ENCODE measurements at places on chromosomes 12 and 14.

- no peak for DNase-seq
Observed at GRCh38 chr14:103908580-103908979, 19.7 kb upstream of the TDRD9 start.

DNA sequence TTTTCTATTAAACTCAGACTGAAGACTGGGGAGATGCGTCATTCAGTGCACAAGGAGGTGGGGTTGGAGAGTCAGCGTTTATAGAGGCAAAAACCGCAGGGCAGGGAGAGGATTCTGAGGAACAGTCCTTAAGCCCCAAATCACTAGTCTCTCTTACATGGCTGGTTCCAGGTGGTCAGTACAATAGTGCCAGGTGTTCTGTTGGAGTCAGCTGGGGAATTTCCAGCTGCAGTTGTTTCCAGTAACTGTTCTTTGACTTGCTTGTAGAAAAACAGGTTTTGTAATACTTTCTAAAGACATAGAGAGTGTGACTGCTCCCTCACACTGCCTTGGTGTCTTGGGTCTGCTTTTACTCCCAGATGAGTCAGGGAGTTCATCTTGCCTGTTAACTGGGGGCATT, 192.2 kb downstream of the TMTC3 start:
- peak; percentile 20 for DNase-seq

- DNase-seq: no peak
Observed at GRCh38 chr14:100906420-100906819, 2.9 kb upstream of the RTL1 start.

DNA sequence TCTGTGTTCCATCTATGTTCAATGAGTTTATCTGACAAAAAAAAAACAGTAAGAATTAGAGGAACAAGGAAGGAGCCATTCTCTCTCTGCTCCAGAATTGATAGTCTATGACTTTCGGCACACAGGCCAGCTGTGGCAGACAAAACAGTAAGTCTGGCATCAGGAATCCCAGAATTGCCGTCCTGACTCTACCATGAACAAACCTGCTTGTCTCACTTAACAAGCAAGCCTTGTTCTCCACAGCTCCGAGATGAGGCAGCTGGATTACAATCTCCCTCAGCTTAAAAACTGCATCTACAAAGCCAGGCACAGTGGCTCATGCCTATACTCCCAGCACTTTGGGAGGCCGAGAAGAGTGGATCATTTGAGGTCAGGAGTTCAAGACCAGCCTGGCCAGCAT, 153.6 kb upstream of the TMCC3 start:
- no peak for DNase-seq

DNA sequence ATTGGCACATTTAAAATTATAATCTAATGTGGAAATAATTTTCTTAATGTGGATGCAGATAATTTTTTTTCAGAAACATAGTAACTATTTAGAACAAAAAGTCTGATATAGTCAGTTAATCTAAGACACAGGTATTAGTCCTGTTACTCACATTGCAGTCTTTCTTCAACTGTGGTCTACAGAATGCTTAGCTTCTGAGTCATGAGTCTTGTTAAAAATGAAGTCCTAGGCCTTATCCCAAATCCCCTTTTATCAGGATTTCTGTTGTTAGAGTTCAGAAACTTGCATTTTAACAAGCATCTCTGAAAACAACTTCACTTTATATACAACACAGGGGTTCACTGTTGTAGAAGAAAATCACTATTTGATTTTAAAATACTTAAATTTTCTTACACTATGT, 112.2 kb downstream of the SLC16A7 start:
- DNase-seq: no peak

DNA sequence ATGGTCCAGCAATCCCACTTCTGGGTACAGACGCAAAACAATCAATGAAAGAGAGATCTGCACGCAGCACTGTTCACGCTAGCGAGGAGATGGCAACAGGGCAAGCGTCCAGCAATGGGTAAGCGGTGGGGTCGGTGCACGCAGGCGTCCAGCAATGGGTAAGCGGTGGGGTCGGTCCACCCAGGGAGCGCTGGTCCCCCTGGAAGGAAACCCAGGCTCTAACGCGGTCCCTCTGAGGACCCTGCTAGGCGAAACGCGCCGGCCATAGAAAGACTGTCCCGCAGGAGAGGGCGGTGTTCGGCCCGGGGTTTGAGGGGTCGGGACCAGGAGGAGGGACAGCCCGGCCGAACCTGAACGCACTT, 618 bp upstream of the PGAM5 start:
- DNase-seq: no peak

DNA sequence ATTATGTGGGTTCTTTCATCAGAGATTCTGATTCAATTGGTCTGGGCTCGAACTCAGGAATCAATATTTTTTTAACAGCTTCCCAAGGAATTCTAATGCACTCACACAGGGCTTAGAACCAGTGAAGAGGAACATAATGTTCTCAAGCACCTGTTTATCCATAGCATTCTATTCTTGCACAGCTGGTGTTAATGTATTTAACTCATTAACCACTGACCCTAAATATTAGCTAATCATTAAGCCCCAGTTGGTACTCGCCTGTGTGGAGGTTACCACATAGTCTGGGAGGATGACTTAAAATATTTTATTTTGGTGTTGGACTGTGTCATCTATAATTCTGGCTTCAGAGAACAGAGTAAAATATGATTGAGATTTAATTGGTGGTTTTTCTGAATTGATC, 45.3 kb downstream of the LRP6 start:
- DNase-seq: no peak

DNA sequence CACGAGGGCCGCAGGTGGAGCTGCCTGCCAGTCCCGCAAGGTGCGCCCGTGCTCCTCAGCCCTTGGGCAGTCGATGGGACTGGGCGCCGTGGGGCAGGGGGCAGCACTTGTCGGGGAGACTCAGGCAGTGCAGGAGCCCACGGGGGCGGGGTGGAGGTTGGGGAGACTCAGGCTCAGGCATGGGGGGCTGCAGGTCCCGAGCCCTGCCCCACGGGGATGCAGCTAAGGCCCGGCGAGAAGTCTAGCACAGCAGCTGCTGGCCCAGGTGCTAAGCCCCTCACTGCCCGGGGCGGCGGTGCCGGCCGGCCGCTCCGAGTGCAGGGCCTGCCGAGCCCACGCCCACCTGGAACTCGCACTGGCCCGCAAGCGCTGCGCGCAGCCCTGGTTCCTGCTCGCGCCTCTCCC, 39.2 kb upstream of the P2RX7 start:
- no peak for DNase-seq

GRCh38 chr12:127957001-127957660, 309.8 kb upstream of the TMEM132C start:
- no peak for DNase-seq

- DNase-seq: no peak
Observed at GRCh38 chr12:41972598-41972997, 172.1 kb downstream of the GXYLT1 start.

GRCh38 chr14:65170768-65171507, 68.6 kb upstream of the MAX start:
- no peak for DNase-seq

GRCh38 chr14:38205949-38206665, 1.6 kb upstream of the SSTR1 start:
- no peak for DNase-seq

DNA sequence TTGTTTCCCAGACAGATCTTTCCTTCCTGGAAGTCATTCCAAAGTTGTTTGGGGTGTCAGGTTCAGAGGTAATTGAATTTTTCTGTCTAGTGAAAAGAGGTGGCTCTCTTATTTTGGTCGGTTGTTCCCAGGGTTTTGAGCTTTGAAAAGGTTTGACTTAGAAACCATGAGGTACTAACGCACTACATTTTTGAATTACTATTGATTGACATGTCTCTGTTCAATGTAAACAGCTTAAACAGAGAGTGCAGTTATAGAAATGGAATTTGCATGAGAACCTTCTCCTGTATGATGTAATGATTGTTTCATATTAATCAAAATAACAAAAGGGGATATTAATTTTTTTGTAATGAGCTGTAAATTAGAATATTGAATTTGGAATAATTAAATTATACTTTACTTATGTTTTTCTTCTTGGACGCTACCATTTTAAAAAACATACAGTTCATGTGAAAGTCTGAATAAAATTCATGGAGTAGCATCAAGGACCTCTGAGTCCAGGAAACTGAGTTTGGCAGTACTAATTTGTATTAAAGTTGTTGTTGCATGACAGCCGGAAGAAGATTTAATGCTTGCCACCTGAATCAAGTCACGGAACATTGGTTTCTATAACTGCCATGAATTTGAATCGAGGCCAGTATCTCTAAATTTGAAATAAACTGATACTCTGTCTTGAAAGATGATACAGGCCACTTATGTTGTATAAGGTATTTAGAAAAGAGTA, 41.7 kb downstream of the NPAS3 start:
- no peak for DNase-seq

DNA sequence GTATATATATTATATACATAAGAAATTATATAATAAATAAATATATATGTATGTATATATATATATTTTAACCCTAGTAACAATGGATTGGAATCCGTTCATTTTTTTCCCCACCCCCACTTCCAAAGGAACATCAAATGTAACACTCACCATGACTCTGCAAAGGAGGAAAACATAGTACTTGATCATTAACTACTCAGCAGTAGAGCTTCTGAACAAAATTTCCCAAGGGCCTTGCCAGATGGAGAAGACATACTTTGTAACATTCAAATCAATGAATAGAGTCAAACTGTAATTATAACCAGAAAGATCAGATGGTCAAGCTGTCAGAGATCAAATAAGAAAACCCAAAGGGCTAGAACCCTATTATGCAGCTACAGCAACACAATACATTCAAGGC, 126.0 kb upstream of the CNTN1 start:
- no peak for DNase-seq

- peak; percentile 56 for DNase-seq
Observed at GRCh38 chr12:17992002-17992656, 97.9 kb downstream of the RERGL start.

DNA sequence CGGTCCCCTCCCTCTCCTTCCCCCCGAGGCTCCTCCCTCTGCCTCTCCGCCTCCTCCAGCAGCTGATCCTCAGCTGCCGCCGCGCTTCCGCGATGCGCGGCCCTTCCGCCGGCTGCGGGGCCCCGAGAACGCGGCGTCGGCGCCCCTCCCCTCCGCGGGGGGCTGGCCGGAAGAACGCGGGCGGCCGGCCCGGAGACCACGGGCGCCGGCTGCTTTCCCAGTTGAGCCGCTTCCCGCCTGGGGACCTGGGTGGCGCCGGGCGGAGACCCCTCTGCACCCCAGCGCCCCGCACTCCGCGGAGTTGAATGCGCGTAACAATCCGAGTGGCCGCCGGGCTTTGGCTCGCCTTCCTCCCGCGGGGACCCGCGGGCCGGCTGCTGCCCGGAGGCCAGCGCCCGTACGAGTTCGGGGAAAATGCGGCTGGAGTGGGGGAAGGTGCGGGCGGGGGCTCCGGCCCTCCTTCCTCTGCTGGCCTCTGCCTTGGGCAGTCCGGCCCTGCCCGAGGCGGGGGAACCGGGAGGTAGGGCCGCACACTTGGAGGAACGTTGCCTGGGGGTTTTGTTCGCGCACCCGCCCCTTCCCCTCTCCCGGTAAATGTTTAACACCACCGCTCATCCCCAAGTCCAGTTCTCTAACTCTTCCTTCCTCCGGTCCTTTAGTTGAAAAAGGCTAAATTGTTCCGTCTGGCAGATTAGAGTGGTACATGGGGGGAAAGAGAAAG, 393 bp upstream of the DCAF5 start:
- peak; percentile 94 for DNase-seq

- DNase-seq: no peak
Observed at GRCh38 chr12:20372326-20373096, 4.2 kb downstream of the PDE3A start.

GRCh38 chr14:95146079-95146771, 11.1 kb downstream of the DICER1 start:
- DNase-seq: no peak

GRCh38 chr14:97215263-97215969, 418.2 kb downstream of the VRK1 start:
- DNase-seq: no peak

DNA sequence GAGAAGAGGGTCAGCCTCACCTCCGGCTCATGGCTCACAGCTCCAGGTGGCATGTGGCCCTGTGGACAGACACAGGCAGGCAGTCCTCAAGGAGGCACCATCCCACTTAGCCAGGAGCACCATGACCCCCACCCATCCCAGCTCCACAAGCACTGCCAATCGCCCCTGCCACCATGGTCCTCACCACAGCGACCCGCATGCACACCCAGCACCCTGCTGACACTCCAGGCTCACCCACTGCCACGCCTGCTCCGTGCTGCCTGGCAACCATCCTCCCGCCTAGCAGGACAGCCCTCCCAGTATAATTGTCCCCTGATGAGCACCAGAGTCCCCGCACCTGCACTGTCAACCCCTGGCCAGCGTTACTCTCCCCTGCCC, 50.9 kb downstream of the TRPV4 start:
- no peak for DNase-seq

GRCh38 chr14:103418481-103418818, 33.2 kb downstream of the MARK3 start:
- no peak for DNase-seq
